Effector memory CD8-positive, alpha-beta T cell (primary cell): ENCODE measurements at places on chromosomes 2 and 18.

DNA sequence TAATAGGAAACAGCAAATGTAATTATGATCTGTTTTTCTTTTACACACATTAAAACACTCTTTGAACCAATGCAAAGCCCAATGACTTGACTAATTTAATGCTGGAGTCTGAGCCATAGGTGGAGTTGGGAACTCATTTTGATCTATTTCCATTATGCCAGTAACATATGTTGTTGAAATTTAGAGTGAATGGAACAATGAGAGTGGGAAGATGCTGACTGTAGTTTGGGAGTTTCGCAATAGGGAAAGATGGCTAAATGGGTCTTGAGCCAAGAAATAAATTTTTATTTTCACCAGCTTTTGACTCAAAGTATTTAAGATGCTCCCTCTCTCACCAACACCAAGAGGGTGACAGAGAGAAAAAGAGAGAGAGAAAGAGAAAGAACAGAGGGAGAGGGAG, 246.7 kb downstream of the DLGAP1 start:
- H3K27ac ChIP-seq, result no peak overlapping the region
- no peaks in the 10 kb centered on the region for H3K36me3 ChIP-seq
- no peak overlapping the region for H3K4me3 ChIP-seq
- DNase-seq, result no peak
- no peaks in the 10 kb centered on the region for H3K27me3 ChIP-seq

GRCh38 chr18:34342960-34343359, 118.2 kb upstream of the NOL4 start:
- H3K27me3 ChIP-seq, result no peaks in the 10 kb centered on the region
- DNase-seq, result no peak
- H3K4me3 ChIP-seq, result no peak overlapping the region
- H3K27ac ChIP-seq, result no peak overlapping the region
- H3K36me3 ChIP-seq, result no peaks in the 10 kb centered on the region

DNA sequence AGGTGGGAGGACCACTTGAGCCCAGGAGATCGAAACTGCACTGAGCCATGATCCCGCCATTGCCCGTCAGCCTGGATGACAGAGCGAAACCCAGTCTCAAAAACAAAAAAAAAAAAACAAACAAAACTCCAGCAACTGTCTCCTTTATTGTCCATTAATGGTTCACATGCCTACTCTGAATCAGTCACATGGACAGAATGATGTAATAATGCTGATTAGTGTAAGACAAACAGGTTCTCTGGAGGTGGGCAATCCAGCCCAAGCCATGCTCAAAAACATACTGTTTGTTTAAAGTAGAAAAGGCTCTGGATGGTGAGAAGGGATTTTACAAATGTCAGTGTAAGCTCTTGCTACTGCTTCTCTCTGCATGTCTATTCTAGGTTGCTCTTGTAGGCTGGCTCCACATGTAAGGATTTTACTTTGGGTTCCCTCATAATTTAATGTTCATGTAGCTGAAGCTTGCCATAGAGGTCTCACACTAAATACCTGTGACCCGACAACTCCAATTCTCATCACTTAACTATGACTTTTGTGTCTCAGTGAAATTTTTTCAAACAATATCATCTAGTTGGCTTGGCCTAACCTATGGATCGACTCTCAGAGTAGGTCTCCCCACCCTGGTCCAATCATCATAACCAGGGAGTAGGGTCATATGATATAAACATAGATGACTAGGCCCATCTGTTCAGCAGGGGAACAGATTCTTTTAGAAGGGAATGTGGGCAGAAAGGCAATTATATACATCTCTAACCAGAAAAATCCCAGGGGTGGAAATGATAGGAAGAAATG, 83.9 kb upstream of the SLC39A10 start:
- no peak overlapping the region for H3K4me3 ChIP-seq
- H3K4me1 ChIP-seq, result peaks cover 8% of the 10 kb centered on the region
- no peaks in the 10 kb centered on the region for H3K27me3 ChIP-seq
- peak overlapping the region; percentile 26 for H3K27ac ChIP-seq
- no peaks in the 10 kb centered on the region for H3K36me3 ChIP-seq

DNA sequence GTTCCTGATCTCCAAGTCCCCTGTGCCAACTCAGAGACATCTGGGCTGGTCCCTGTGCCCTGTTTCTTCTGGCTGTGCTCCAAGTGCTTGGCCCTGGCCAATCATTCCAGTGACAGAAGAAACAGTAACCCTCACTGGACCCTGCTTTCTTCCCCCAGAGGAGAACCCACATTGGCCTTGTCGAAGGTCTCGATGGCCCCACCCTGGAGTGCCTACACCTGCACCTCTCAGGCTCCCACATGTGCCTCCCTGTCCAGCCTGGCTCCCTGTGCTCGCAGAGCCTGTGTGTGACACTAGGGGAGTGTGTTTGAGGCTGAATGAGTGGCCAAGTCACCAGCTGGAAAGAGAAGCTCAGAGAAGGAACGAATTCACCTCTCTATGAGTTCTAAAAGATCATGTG, 5.9 kb upstream of the MAL start:
- no peaks in the 10 kb centered on the region for H3K4me1 ChIP-seq
- H3K4me3 ChIP-seq, result no peak overlapping the region
- H3K27me3 ChIP-seq, result peaks cover 83% of the 10 kb centered on the region
- H3K36me3 ChIP-seq, result no peaks in the 10 kb centered on the region

- no peaks in the 10 kb centered on the region for H3K27me3 ChIP-seq
These were observed 270.3 kb upstream of the LINC00305 start for GRCh38 chr18:64419156-64419555.

GRCh38 chr2:19845323-19845920, 56.4 kb downstream of the TTC32 start:
- H3K4me3 ChIP-seq, result no peak overlapping the region
- H3K36me3 ChIP-seq, result no peaks in the 10 kb centered on the region
- no peak for DNase-seq
- H3K4me1 ChIP-seq, result no peaks in the 10 kb centered on the region
- H3K27ac ChIP-seq, result no peak overlapping the region

GRCh38 chr2:172968061-172968469, 107.6 kb upstream of the MAP3K20 start:
- no peaks in the 10 kb centered on the region for H3K36me3 ChIP-seq
- H3K27me3 ChIP-seq, result peaks cover 65% of the 10 kb centered on the region
- H3K4me3 ChIP-seq, result no peak overlapping the region
- no peak overlapping the region for H3K27ac ChIP-seq
- DNase-seq, result no peak

GRCh38 chr2:235432741-235433520, 60.9 kb upstream of the AGAP1 start:
- H3K27ac ChIP-seq, result no peak overlapping the region
- peaks cover 31% of the 10 kb centered on the region for H3K27me3 ChIP-seq
- H3K4me3 ChIP-seq, result no peak overlapping the region
- no peaks in the 10 kb centered on the region for H3K4me1 ChIP-seq
- no peaks in the 10 kb centered on the region for H3K36me3 ChIP-seq

- peaks cover 30% of the 10 kb centered on the region for H3K27me3 ChIP-seq
- no peak overlapping the region for H3K4me3 ChIP-seq
- no peak overlapping the region for H3K27ac ChIP-seq
- no peaks in the 10 kb centered on the region for H3K4me1 ChIP-seq
- DNase-seq, result no peak
- no peaks in the 10 kb centered on the region for H3K36me3 ChIP-seq
These were observed 714.0 kb downstream of the EPHA4 start for GRCh38 chr2:220858101-220858500.

DNA sequence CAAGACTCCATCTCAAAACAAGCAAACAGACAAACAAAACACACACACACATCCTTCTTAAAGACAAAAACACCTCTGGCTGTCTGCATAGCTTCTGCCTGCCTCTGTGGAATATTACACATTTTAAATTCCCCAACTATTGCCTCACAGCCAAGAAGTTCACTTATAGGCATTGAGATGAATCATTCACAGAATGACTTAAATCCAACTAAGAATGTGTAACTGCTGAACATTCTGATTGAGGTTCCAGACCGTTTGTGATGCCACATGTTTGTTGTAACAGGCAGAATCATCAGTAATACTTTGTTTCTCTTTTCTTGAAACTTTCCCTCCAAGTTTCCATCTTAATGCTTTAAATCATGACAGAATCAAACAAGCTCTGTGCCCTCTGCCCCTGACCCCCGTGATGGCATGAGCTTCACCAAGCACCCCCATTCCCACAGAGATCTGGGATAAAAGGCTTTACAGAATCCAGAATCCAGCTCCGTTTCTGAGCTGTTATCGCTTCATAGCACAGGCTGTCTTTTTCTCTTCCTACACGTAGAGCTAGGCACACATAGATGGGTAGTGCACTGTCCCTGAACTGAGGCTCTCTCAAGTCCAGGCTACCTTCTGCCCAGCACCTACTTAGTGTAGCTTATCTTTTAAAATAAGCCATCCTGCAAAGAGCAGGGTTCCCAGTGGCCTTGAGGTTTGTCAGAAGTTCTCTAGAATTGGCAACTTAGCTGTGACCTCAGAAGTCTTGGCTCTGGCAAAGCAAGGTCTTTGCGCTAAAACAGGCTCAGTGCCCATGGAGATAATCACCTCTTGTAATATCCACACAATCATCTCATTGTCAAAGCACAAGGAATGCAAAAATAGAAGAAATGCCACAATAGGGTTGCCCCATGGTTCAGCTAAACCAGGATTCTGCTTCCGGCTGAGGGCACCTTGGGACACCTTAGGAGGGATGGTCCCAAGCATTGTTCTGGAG, 32.9 kb downstream of the EPAS1 start:
- H3K4me1 ChIP-seq, result peaks cover 8% of the 10 kb centered on the region
- H3K27me3 ChIP-seq, result peaks cover 43% of the 10 kb centered on the region
- no peaks in the 10 kb centered on the region for H3K36me3 ChIP-seq
- H3K4me3 ChIP-seq, result no peak overlapping the region

GRCh38 chr2:180519276-180519675, 461.1 kb upstream of the UBE2E3 start:
- H3K27me3 ChIP-seq, result no peaks in the 10 kb centered on the region
- no peak overlapping the region for H3K27ac ChIP-seq
- DNase-seq, result no peak
- H3K4me1 ChIP-seq, result no peaks in the 10 kb centered on the region

GRCh38 chr2:129129087-129129486, 810.4 kb upstream of the HS6ST1 start:
- no peaks in the 10 kb centered on the region for H3K4me1 ChIP-seq
- no peak overlapping the region for H3K27ac ChIP-seq
- no peaks in the 10 kb centered on the region for H3K36me3 ChIP-seq
- no peak overlapping the region for H3K4me3 ChIP-seq

DNA sequence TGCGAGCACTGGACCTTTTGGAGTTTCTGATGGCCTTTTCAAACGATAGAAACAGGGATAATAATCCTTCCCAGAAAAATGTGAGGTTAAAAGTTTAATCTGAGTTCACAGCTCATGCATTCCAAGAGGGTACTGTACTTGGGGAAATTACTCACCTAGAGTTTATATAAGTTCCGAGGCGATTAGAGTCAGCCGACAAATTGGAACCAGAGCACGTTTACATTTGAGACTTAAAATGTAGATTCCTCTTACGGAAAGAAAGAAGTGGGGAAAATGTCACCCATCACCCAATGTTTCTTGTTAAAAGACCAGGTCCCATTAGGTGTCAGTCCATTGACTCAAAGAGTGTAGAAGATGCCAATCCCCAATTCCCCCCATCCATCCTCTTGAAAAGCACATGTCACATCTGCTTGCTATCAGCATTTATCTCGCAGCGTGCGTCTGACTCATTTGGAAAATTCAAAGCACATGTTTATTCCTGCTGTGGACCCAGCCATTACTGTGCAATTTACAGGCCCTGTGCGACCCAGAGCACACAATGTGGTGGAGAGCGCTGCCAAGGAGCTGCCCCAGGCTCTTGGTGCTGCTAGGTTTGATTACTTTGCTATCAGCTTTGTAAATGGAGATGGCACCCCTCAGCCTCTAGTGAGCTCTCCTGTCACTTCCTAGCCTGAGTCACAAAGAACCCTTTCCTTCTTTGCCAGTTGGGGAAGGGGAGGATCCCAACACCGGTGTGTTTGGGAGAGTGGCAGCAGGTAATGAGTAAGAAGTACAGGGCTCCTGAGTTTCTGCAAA, 104.8 kb downstream of the COLEC12 start:
- DNase-seq, result no peak
- H3K27ac ChIP-seq, result no peak overlapping the region
- H3K4me3 ChIP-seq, result no peak overlapping the region

DNA sequence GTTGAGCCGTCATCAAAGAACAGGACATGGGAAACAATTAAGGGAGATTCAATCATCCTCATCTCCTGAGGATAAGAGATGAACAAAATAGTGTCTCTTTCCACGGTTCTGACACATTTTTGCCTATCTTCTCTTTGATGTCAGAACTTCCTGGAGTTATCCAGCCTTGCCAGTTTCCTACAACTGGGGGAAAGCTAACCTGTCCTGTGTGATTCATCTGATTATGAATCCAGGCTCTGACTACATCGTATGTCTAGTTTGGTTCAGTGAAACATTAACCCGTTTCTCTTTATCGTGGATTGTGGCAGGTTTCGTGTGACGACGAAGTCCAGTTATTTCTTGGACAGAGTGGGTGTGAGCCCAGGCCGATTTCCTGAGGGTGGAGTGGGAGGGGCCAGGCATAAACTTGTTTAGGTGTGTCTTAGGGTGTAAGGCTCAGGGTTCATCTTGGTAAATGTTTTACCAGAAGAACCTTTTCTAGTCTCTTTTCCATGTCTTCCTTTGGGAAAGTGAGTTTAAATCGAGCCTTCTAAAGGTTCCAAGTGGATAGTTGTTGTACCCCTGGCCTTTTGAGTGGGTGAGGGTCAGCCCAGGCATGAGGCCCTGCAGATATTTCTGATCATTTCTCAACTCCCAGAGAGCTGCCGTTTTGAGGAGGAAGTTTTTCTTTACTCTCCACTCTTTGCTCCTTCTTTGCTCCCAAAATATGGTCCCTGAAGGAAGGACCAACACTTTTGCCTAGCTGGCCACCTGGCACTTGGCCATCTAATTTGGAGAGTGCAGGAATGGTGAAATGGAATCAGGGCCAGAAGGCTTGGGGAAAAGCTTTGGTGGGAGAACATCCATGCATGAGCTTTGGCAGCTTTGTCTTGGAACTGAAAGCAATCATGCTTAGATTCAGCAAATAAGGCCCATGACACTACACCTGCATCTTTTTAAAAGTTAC, 50.4 kb upstream of the FZD5 start:
- no peaks in the 10 kb centered on the region for H3K4me1 ChIP-seq
- H3K4me3 ChIP-seq, result no peak overlapping the region
- H3K27me3 ChIP-seq, result no peaks in the 10 kb centered on the region
- DNase-seq, result no peak
- peaks cover 2% of the 10 kb centered on the region for H3K36me3 ChIP-seq
- no peak overlapping the region for H3K27ac ChIP-seq

DNA sequence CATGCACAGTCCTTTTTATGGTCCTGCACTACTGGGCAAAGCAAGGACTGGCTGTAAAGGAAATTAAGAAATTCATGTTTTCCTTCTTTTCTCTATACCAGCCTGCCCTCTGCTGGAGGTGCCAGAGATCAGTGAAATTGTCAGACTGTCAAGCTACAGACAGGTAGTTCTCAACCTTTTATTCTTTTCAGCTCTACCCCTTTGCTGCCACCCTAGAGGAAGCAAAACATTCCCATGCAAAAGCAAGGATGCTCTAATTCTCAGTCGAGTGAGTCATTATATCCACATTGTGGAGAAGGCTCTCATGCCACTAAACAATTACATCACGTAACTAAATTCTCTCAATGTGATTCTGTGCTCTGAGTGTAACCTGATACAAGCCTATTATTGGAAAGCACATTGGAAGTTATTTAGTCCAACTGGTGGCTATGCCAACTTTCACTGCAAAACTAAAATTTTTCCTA, 25.0 kb upstream of the RAPGEF4 start:
- no peak overlapping the region for H3K27ac ChIP-seq
- no peaks in the 10 kb centered on the region for H3K36me3 ChIP-seq
- H3K27me3 ChIP-seq, result peaks cover 35% of the 10 kb centered on the region
- DNase-seq, result peak; percentile 16
